Stimulated activated naive CD8-positive, alpha-beta T cell treated with anti-CD3 and anti-CD28 coated beads, Interleukin-15, Interleukin-2, amounts not matched to agents 100 U/mL and 50 U/mL, for 24 hours (primary cell): ENCODE measurements at places on chromosomes 16 and 17.

DNA sequence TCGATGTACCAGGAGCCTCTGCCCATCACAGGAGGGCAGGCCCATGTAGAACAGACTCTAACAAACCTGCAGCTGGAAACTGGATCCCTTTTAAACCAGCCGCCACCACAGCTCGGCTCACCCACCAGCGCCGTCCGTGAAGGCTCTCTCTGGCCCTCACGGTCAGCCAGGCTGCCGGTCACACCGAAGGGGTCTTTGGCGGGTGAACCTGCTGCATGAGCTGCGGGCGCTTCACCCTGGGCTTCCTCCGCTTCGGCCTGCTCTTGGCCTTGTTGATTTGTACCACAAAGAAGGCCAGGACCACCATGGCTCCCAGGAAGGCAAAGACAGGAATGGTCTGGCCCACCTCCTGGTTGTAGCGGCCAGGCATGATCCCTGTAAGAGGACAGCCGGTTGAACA is 11.7 kb upstream of the SLC38A8 start:
- DNase-seq, result no peak

DNA sequence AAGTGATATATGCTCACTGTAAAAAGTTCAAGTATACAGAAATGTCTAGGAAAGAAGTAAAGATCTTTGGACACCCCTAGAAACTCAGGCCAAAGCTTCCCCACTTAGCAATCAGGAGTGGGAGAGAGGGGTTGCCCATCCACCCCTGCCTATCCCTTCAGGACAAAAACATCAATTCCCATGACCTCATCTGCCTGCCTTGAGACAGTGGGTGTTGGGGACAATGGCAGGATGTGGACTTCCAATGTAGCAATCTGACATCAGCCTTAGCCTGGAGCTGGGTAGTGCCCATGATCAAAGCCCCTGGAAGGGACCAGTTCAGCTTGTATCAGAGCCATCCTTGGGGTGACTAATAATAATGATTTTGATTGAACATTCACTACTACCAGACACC is 18.1 kb downstream of the ITPRIPL2 start:
- DNase-seq, result no peak

DNA sequence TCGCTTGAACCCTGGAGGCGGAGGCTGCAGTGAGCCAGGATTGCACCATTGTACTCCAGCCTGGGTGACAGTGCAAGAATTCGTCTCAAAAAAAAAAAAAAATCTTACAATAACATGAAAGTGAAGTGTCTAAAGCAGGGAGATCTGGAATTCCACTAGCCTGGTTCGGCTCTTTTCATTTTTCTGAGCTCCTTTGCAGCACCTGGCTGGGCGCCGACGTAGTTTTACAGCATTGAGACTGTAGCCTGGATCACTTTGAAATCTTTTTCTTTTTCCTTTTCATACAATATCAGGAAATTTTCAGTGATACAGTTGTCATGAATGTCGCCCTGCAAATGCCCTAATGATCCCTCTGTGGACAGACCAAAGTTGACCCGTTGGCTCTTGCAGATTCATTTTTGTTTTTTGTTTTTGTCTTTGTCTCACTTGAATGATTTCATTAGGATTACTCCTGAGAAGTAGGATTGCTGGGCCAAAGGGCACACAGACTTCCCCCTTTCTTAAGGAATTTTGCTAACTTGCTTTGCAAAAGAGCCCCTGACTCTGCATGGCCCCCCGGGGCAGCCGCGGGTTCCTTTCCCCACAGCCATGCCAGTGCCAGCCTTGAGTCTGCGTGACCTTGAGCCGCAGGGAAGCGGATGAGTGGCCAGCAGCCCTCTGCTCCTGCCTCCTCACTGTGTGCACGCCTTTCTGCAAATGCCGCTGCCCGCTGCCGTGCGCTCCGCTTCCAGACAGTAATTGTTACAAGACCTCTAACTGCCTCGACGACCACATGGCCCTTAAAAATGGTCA is 28.0 kb downstream of the CRISPLD2 start:
- no peak for DNase-seq

DNA sequence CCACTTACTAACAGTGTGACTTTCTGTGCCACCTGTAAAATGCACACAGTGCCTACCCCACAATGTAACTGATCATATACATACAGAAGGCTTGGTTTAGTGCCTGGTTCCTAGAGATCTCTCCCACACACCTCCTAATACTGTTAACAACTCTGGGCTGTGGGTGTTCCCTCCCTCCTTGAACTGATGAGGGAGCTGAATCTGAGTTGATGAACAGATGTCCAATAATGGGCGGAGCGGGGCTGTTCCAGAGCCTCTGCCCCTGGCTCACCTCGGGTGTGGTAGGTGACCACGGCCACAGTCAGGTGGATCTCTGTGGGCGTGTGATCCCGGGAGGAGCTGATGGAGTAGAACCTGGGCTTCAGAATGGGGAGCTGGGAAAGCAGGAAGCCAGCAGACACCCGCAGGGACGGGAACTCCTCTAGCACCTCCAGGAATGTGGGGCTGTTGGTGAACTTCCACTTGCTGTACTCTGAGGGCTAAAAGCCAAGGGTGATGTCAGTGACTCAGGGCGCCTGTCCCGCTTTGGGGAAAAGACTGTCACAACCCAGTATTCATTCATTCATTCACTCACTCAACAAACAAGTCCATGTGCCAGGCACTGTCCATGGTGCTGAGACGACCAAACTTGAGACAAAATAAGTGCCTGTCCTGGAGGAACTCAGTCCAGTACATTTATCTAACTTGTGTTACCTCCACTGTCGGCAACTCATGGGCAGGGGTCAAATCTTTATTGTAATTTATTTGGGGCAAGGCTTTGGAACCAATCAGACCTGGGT is 37.6 kb downstream of the NOS2 start:
- DNase-seq, result peak; percentile 18

DNA sequence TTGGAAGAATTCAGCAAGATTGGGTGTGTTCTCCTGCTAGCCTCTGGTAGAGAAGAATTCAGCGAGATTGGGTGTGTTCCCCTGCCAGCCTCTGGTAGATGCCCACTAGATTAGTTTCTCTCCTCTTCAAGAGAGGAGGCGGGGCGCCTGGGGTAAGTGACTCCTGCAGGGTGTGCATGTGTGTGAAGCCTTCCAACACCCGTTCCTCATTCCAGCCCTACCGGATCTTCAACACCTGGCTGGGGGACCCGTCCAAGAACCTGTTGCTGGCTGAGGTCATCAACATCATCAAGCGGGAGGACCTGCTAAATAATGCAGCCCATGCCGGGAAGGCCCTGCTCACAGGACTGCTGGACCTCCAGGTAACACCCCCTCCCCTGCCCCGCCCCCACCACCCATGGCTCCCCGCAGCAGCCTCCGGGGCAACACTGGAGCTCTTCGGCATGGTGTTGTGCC is 21.3 kb downstream of the TMEM186 start:
- no peak for DNase-seq

- no peak for DNase-seq
These were observed 537 bp downstream of the GOSR1 start for GRCh38 chr17:30477774-30478115.

GRCh38 chr17:19369846-19370492 is 7.4 kb upstream of the B9D1 start:
- no peak for DNase-seq

DNA sequence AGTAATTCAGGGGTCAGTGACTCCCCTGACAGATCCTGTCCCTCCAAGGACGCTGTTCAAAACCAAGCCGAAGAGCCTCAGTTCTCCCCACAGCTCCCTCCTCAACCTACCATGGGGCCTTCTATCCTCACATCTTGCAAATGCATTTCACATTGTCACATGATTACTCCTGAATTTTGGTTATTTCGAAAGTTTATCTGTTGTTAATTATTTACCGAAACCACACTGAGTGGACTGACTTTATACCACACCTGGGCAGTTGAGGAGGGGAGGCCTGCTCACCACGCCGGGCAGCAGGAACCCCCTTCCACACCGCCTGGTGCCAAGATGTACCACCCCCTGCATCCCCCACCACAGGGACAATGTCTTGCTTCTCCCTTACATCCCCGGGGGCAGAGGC is 4.7 kb downstream of the TIMP2 start:
- no peak for DNase-seq

DNA sequence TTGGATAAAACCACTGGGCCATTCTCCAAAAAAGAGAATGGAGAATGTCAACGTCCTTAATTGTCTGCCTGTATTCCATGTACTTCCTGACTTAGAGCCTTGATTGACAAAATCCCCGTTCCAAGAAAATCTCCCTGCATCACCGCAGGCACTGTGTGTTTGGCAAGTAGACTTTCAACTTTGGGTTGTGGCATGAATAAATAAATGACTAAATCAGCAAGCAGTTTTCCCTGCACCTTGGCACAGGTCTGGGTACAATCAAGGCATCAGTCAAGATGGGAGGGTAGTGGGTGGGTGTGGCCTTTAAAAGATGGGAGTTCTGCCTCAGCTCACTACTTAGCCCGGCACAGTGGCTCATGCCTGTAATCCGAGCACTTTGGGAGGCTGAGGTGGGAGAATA is 248.5 kb upstream of the RPL38 start:
- DNase-seq, result no peak

DNA sequence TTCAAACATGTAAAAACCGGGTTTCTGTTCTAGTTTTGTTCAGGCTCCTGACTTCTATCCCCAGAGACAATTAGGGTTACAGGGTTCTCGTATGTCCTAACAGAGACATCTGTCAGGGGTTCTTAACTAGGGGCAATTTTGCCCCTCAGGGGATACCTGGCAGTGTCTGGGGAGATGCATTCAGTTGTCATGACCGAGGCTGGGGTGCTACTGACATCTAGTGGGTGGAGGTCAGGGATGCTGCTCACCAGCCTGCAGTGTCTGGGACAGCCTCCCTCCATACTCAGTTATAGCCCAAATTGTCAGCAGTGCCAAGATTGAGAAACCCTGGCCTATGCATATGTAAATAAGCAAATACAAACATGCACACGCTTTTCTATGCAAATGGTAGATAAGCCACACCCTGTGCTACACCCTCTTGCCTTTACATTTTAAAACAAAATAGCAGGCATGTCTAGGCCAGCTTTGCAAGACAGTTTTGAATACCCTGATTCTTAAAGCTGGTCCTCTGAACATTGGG is 37.4 kb downstream of the CLEC16A start:
- peak; percentile 61 for DNase-seq

DNA sequence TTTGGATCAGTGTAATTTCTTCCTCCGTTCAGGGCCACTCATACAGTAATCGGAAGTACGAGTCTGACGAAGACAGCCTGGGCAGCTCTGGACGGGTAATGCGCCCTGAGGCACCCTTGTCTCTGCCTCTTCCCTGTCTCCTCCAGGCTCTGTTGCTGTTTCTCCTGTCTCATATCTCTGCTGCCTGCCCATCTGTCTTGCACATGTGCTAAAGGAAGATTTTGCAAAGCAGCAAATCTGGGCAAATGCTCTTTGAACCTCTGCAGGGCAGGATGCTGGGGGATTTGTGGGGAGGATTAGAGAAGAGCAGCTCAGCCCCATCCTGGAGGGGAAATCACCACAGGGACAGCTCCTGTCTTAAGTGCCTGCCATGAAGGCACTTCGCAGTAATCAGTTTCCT is 32.4 kb upstream of the POLR3E start:
- no peak for DNase-seq

DNA sequence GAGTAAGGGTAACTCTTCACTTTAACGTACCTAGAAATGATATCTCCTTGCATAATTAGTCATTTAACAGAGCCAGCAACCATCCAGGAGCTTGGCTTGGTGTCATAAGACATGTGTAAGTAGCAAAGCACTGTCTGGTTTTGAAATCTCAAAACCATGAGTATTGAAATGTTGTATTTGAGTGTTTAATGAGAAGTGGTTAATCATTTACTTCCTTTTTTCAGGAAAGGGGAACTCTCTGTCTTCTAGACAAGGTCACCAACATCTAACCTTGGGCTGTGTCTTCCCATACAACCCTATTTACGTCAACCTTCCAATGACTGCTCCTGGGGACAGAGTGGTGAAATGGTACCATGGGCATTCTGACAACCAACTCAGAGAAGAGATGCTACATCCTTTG is 27.1 kb downstream of the PMP22 start:
- DNase-seq, result no peak

DNA sequence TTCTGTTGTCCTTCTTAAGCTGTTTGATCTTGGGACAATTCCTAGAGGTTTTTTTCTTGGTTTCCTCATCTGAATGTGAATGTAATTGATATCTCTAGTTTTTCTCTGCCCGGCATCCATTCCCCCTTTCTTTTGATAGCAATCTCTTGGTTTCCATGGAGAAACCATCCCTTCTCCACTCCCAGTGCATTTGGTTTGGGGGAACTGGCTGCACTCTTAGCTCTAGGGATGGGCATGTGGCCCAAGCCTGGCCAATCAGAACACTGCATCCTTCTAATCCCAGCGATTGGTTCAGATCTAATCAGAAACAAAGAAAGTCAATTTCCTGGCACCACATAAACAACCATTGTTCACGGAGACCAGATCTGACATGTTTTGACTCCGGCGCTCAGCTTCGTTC is 45.1 kb downstream of the IRX3 start:
- no peak for DNase-seq

DNA sequence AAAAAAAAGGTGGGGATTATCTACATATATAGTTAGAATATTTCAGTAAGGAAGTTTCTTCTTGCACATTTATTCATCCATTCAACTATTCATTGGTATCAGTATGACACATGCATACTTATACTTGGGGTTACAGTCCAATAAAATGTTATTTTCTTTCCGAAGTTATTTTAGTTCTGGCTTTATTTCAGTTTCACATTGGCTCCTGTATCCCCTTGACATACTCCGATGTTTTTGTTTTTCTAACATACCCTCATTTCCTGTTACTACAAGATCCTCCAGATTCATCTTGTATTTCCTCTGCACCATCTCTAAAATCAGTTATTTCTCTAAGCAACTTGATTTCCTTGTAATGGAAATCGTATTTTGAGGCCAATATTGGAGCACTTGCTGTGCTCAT is 435.5 kb upstream of the MON1B start:
- DNase-seq, result no peak

- no peak for DNase-seq
These were observed 19.4 kb downstream of the RHOT1 start for GRCh38 chr17:32161506-32162365.

DNA sequence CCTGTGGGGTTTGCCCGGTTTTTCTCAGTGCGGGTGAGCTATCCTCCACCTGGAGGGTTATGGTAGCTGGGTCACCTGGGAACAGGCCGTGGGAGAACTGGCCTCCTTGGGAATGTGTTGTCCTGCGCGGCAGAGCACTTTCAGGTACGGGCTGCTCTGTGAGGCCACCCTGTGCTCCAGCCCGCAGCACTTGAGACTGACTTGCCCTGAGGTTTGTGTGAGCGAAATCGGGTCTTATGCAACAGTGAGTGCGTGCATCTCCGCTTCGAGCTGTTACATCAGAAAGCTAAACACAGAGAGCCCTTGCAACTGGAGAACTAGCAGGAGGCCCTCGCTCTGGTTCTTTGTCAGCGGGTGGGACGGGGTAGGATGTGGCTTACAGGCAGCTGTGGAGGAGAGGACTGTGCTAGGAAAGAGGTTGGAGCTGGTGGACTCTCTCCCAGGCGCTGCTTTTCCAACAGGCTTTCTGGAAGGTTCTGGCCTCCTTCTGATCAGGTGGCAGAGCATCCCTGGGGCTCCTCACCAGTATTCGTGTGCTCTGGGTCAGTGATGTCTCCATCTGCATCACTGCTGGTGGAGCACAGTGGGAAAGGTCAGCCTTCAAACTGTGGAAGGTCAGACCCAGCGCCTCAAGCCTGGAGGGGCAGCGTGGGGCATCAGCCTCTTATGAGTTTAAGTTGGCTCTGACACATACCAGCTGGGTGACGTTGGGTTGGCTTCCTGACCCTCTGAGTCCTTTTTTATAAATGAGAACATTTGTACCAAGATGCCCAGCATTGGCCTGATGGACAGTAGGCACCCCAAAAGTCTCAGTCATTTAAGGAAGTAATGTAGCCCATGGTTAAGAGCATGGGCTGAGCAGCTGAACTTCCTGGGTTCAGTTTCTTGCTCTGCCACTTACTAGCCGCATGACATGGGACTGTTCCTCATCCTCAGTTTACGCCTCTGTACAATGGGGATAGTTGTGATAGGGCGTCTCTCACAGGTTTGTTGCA is 76.3 kb downstream of the KSR1 start:
- DNase-seq, result no peak
